Natural killer cell (primary cell): ENCODE measurements at places on chromosomes 5 and 9. TPM values are rescaled to one million over a fixed set of nuclear protein-coding genes. Genes with fewer than 3 reads are reported as not detected.

GRCh38 chr9:91296354-91296753 lies 65.4 kb downstream of the AUH start:
- DNase-seq = no peak

DNA sequence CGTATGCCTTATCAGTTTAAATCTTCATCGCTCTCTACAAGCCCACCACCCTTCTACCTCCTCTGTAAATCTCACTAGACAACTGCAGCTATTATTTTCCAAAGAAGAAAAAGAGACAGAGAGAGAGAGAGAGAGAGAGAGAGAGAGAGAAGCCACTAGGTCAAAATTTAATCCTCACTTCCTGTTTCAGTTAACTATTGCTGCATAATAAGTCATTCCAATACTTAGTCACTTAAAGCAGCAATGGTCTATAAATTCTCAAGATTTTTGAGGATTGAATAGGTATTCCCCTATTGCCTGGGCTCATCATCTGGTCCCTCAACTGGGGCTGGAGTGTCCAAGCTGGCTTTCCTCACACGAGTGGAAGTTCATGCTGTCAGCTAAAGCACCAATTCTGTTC lies 68.8 kb downstream of the ITGA1 start:
- no peak for DNase-seq

GRCh38 chr9:35910613-35911359 lies 1.5 kb downstream of the SPAAR start:
- peak; percentile 71 for DNase-seq

- DNase-seq = peak; percentile 48
Observed at GRCh38 chr9:133199648-133200321, 9.3 kb downstream of the OBP2B start.

DNA sequence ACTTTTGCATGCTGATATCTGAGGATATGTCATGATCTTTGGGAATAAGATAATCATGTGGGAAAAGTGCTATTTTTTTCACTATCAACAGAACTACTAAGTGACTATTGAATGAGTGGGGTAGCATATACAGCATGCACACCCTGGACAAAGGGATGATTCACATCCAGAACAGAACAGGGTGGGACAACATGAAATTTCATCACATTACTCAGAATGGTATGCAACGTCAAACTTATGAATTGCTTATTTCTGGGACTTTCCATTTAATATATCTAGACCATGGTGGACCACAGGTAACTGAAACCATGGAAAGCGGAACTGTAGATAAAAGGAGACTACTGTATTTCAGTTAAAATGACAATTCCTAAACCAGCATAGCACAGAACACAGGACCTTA lies 370.0 kb downstream of the HINT1 start:
- no peak for DNase-seq

GRCh38 chr5:53045263-53045662 lies 56.1 kb downstream of the ITGA2 start:
- DNase-seq = no peak

DNA sequence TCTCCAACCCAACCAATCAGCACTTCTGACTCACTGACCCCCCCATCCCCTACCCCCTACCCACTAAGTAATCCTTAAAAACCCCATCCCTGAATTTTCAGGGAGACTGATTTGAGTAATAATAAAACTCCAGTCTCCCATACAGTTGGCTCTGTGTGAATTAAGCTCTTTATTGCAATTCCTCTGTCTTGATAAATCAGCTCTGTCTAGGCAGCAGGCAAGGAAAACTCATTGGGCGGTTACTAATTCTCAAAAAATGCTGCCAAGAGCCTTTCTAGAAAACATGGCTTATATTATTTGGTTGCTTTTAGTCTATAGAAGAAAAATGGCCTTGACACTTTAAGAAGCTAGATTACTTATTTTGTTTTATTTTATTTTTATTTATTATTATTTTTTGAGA lies 131.7 kb downstream of the SUSD1 start:
- DNase-seq = no peak

DNA sequence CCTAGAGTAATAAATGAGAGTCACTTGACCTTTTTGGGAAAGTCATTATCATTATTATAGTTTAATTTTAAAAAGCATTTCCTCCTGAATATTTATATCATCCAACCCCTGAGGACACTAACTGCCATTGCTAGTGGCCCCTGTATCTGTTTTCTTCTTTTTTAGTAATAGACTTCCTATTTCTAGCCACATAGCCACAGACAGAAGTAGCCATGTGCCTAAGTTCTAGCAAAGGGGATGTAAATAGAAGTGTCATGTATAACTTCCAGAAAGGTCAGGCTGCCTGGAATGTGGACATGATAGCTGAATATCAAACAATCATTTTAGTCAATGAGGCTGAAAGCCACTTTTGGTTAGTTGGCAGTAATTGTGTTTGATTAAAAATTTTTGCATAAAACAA lies 37.5 kb upstream of the IQGAP2 start:
- no peak for DNase-seq

DNA sequence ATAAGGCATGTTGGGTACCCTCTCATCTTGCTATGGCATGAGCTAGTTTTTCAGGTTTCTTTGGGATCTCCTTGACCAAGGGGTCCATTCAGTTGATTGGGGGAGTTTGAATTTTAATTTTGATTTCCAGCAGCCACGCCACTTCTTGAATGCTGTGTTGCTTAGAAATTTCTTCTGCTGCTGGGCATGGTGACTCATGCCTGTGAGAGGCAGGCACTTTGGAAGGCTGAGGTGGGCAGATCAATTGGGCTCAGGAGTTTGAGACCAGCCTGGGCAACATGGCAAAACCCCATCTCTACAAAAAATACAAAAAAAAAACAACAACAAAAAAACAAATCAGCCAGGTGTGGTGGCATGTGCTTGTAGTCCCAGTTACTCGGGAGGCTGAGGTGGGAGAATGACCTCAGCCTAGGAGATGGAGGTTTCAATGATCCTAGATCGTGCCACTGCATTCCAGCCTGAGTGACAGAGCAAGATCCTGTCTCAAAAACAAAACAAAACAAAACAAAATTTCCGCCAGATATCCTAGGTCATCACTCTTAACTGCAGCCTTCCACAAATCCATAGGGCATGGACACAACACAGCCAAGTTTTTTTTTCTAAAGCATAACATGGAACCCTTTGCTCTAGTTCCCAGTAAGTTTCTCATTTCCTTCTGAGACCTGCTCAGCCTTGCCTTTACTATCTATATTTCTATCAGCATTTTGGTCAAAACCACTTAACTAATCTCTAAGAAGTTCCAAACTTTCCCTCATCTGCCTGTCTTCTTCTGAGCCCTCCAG lies 17.7 kb downstream of the TMC1 start:
- no peak for DNase-seq

GRCh38 chr5:177372910-177373309 lies 11.3 kb upstream of the SLC34A1 start:
- DNase-seq = peak; percentile 56

GRCh38 chr9:11275158-11275695 lies 662.4 kb upstream of the PTPRD start:
- DNase-seq = no peak

DNA sequence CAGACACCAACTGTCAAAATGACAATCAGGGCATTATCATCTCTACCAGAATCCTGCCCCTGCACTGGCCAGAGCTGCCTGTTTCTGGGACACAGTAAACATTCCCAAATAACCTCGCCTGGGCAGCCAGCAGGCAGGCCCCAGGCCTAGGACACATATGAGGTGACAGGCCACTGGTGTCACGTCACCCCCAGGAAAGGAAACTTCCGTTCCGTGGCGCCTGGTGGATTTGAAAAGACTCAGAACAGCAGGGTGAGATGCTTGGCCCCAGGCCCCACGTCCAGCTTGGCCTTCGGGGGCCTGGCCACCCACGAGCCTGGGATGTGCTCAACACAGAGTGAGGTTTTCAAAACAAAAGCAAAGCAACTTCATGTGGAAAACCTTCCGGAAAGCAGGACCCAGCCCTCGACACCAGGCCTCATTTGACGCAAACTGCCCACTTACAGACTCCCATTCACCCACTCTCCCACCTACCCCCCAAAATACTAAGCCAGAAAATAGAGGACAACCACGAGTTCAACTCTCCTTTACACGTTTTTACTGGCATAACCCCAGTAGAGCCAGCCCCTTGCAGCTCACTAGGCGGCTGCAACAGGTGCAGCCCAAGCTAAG lies 1.2 kb downstream of the SEMA4D start:
- DNase-seq = peak; percentile 35

DNA sequence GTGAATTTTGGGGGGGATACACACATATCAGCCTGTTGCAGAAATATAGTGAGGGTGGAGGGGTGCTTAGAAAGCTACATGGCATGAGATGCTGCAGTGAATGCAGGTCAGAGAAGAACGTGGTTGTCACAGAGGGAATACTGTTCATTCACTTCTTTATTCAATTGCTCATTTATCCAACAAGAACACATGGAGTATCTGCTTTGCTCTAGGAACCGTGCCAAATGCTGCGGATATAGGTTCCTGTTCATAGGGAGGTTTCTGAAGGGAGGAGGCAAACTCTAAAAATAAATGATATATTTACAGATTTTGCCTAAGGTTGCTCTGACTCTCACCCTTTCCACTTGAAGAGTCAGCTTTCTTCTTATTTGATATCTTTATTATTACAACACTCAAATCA lies 444.3 kb upstream of the CLINT1 start:
- DNase-seq = no peak

DNA sequence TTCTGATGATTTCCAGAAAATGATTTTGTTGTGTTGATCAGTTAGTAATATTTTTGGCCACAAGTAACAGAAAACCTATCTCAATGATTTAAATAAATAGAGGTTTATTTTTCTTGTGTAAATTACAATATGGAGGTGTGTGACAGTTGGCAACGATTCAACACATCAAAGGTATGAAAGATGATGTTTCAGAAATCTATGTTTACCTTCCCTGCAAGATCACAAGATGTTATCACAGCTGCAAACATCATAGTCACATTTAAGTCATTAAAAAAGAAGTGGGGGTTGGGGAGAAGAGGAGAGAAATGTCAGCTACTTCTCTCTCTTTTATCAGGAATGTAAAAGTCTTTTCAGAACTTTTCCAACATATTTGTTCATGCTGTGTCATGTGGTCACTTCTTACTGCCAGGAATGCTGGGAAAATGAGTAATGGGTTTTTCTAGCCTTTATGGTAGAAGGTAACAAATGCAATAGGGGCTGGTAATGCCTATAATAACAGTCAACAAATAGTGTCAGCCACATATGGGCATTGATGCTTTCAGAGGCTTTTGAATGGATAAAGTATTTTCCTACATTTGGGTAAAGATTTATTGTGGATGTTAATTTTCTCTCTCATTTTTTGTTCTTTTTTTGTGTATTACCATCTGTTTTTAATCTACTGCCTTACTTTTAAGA lies 742.7 kb downstream of the TLE1 start:
- DNase-seq = no peak

- DNase-seq = no peak
Observed at GRCh38 chr5:91607675-91608074, 224.6 kb upstream of the ARRDC3 start.

DNA sequence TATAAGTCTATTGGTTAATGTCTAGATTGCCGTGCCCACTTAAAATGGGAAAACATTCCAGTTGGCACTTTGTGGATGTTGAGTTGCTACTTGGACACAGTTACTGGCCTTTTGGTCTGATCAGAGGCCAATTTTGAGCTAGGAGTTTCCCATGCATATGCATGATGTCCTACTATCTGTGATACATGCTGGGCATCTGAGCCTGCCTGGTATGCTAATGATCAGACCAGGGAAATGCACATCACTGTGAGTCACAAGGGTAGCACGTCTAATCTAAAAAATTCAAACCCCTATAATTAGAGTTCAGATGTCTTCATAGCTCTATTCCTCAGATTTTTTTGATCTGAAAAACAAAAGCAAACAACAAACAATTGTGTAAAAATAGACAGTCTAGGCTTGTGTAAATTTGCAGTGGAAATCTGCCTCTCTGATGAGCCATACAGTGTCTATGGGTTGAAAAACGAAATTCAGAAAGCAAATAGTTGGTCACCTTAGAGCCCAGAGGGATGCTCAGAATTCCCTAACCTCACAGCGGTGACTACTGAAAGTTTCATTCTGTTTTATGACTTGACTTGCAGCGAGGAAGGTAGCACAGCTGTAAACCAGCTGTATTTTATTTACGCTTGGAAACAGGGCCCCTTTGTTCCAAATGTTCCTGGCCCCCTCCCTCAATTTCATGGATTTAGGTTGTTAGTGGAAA lies 37.3 kb downstream of the PALM2AKAP2 start:
- DNase-seq = no peak

DNA sequence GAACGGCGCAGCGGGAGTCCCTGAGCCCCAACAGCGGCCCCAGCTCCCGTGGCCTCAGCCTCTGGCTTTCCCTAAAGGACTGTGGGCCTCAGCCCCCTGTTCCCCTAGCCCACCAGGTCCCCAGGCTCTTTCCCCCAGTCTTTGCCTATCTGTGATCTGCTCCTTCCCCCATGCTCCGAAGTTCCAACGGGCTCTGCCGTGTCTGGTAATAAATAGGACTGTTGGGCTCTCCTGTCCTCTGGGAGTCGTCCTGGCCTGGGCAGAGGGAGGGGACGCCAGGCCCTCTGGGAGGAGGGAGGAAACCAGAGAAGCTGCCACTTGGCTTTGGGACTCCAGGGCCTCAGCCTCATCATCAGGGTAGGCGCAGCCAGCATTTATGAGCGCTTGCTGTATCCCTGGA lies 28.1 kb downstream of the ADGRD2 start:
- no peak for DNase-seq

- no peak for DNase-seq
Observed at GRCh38 chr5:85452322-85453025, 1067.8 kb upstream of the EDIL3 start.

GRCh38 chr9:118367383-118367782 lies 663.2 kb downstream of the TLR4 start:
- no peak for DNase-seq

GRCh38 chr5:177427919-177428573 lies 1.6 kb downstream of the GRK6 start:
- peak; percentile 48 for DNase-seq

DNA sequence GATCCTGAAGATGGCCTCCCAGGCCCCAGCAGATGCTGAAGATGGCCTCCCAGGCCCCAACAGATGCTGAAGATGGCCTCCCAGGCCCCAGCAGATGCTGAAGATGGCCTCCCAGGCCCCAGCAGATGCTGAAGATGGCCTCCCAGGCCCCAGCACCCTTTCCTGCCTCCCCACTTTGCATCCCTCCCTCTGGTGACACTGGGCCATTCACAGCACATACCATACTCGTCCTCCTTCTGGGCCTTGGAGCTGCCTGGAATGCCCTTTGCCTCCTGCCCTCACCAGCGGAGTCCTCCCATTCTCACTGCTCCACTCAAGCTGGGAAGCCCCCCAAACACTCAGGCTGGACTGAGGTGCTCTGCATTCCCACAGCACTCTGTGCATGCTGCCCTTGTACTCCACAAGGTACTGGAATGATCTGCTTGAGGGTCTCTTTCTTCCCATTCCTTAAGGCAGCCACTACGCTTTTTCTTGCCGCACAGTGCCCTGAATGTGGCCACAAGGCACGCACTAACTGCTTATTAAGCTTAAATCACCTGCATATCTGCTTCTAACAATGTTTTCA lies 550.0 kb downstream of the BNC2 start:
- no peak for DNase-seq

FAM200C gene
- 0.28 TPM for total RNA-seq

LCN9 gene
- total RNA-seq = not detected

ALG2 gene
- total RNA-seq = 23.2 TPM

DMRT1 gene
- total RNA-seq = not detected

FBXL7 gene
- total RNA-seq = not detected

PIP5K1B gene
- 0.73 TPM for total RNA-seq

TAS2R1 gene
- total RNA-seq = not detected

PCDHA5 gene
- total RNA-seq = not detected

PCDHB14 gene
- total RNA-seq = not detected

IFNA1 gene
- total RNA-seq = not detected

FAM169A gene
- 28.0 TPM for total RNA-seq

CCDC183 gene
- 0.65 TPM for total RNA-seq

RUSC2 gene
- total RNA-seq = 2.5 TPM

PDE8B gene
- total RNA-seq = 0.82 TPM

PRDM9 gene
- total RNA-seq = not detected

PCDHGA8 gene
- total RNA-seq = 0.28 TPM

SLC6A7 gene
- not detected for total RNA-seq
